GM10248 (cell line): ENCODE measurements at places on chromosomes 2 and 18.

- no peak for DNase-seq
Measured at GRCh38 chr2:24971286-24971535, 544 bp downstream of the DNAJC27 start.

- no peak for DNase-seq
Measured at GRCh38 chr2:229835596-229836283, 86.1 kb downstream of the TRIP12 start.

GRCh38 chr2:232541195-232541960 lies 1.9 kb downstream of the CHRNG start:
- peak; percentile 24 for DNase-seq

- peak; percentile 85 for DNase-seq
Measured at GRCh38 chr2:24920098-24920808, at the start of gene ADCY3. Gene ADCY3, minus strand, starts transcription at chr2:24920237. Its CDS starts 1,250 bp downstream, at chr2:24918987.

DNA sequence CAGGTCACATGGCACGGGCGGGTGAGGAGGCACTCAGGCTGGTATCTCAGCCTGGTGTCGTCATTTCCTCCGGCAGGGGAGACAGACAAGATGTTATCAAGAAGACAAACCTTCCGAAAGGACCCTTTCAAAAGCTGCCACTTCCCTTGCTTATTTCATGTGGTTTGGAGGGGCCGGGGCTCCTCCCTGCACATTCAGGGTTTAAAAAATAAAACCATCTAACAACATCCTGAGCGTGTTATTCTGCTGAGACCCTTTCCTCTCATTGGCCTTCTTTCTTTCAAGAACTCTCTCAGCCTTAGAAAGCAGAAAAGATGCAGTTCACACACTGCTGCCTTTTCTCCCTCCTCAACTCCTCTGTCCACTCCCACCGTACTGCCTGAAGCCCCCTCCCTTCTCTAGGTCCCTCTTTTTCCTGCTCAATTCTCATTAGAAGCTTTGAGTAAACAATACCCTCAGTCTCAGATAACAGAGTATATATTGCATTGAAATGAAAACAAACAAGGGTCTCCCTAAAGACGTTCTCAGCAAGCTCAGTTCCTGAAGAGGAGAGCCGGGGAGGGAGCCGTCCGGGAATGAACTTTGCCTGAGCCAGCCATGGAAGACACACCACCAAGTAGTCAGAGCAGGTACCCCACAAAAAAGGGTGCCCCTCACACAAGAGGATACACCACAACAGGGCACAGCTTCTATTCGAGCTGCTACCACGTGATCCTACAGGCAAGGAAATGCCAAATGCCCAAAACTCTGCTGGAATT lies 9.7 kb downstream of the SMAD7 start:
- DNase-seq = no peak

GRCh38 chr2:54526226-54526879 lies 70.2 kb downstream of the SPTBN1 start:
- no peak for DNase-seq

- DNase-seq = no peak
Measured at GRCh38 chr2:7725171-7725849, 808.1 kb downstream of the RNF144A start.

GRCh38 chr2:205850611-205851010 lies 168.3 kb downstream of the NRP2 start:
- no peak for DNase-seq

DNA sequence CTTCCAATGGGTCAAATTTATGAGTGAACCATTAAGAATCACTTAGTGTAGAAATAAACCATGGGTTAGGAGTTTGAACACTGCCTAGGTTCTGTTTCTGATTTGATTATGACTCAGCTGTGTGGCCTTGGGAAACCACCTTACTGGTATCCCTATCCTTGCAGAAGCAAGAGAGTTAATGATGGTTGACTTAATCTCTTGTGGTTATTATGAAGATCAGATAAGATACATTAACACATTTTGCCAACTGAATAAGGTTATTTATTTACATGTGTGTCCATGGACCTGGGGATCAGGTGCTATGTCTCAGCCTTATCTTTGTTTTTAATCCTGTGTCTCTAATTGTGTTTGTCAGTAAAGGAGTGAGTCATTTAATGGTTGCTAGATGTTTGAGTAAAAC lies 5.4 kb upstream of the KCNJ13 start:
- DNase-seq = peak; percentile 60

- no peak for DNase-seq
Measured at GRCh38 chr2:84749442-84749841, 131.4 kb downstream of the TRABD2A start.

GRCh38 chr2:196263181-196263747 lies 91.9 kb upstream of the STK17B start:
- peak; percentile 34 for DNase-seq

- DNase-seq = no peak
Measured at GRCh38 chr2:226795281-226796011, 4.2 kb downstream of the IRS1 start.

GRCh38 chr18:57422313-57422872 lies 12.8 kb upstream of the ONECUT2 start:
- no peak for DNase-seq

- no peak for DNase-seq
Measured at GRCh38 chr2:29261003-29261402, 145.8 kb downstream of the CLIP4 start.

DNA sequence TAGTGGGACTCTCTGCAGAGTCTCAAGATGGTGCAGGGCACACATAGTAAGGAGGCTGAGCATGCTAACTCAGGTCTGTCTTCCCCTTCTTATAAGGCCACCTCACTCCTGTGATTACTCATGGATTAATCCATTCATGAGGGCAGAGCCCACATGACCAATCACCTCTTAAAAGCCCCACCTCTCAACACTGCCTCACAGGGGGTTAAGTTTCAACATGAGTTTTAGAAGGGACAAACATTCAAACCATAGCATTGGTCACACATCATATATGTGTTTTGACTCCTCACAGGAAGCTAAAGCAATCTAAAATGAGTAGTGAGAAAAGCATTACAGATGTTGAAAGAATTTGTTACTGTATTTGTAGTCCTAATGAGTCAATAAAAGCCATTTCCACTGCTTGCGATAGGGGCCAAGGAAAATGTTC lies 57.5 kb downstream of the DTNA start:
- no peak for DNase-seq

GRCh38 chr2:186129767-186130581 lies 356.1 kb upstream of the ZC3H15 start:
- DNase-seq = no peak

DNA sequence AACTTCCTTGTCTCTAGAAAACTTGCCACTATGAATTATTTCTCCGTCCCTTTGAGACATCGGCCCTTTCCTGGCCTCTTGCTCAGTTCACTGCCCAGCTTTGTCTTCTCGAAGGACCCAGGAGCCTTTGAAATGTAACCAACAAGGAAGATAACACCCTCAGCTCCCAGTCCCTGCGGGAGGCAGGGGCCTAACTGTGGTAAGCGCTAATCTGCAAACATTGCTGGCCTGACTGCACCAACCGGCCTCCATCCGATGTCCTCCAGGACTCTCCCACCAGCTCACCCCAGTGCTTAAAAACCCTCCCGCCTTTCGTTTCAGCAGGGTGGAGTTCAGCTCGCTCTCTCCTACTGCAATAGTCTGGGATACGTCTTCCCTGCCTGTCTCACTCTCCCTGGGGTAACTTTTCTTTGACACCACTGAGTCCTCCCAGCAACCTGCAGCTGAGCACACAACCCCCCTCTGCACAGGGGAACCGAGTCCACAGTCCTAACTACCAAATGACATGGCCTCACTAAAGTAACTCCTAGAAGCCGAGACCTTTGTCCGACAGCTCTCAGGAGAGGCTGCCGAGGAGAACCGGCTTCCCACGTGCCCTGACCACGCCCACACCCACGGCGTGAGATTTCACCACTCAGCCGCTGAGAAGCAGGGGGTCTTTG lies 76.1 kb downstream of the MBP start:
- DNase-seq = no peak

- no peak for DNase-seq
Measured at GRCh38 chr2:107511970-107512789, 314.5 kb upstream of the RGPD4 start.
